Upper lobe of right lung (tissue), 1 donor: ENCODE measurements at places on chromosomes 1 and 21. TPM values are rescaled to one million over a fixed set of nuclear protein-coding genes. Genes with fewer than 3 reads are reported as not detected.

DNA sequence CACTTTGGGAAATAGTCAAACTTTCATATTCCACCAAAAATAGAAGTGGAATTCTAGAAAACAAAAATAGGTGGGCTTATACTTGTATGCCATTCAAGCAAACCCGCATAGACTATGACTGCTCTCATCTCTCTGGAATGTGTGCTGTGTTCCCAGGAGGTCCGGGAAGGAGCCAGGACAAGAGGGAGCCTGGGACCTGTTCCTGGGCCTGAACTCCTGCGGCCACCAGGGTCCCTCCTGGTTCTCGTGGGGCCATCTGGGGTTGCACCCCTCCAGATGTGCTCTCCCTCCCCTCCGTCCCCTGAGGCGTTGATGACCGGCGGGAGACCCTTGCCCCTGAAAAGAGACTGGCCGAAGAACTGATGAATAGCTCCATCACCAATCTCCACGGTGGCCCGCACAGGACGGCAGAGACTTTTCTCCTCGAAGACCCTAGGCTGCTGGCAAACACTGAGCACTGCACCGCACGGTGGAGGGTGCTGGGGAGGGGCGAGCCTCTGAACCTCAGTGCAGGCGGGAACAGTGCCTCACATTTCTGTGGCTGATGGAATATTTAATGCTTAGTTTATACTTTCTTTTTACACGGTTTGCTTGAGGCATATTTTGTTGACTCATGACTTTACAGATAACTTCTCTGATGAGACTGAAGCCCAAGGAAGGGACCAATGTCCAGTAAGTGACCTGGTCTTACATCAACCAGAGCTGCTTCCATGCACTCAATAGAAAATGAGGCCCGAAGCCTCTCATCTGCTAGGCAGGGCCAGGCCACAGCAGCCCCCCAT, 9.6 kb upstream of the ADARB1 start:
- DNase-seq, result no peak

Gene FAM163A
- not detected for total RNA-seq

DNA sequence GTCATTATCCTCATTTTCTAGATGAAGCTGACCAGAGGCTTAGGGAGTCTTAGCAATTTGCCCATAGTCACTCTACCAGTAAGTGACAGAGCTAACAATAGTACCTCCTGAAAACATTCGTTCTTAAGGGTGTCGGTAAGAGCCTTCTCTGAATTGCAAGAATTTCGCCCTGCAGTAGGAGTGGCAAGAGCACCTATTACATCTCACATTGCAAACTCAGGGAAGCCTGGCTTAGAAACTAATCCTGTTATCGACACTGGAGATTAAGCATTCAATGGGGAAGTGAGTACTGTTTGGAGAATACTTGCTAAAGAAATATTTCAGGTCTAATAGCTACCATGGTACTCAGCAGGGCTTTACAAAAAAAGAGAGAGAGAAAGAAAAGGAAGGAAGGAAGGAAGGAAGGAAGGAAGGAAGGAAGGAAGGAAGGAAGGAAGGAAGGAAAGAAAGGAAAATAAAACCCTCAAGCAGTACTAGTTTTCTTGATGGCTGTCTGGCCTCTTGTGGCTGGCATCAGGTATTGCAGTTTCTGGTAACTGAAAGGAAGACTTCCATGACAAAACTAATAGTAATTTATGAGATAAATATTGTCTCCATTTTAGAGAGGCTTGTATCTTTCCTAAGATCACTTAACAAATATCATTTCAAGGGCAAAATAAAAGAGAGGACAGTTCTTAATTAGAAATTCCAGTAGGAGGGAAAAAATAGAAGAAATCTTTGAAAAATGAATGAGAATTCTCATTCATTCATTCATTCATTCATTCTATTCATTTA, 10.4 kb downstream of the C1orf226 start:
- no peak for DNase-seq

DNA sequence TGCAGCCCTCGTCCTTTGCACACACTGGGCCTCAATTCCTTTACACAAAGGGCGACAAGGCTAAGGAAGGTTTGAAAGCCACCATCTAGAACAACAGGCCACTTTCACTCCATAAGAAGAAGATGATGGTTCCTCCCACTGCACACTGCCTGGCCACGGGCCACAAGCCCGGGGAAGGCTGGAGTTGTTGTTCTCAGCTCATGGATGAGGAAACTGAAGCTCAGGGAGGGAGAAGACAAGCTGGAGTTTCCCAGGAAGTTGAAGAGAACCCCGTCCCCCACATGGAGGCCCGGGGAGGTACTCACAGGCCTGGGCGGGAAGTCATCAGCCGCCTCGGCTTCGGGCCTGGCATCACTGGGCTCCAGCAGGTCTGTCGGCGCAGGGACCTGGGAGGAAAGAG, 24.6 kb upstream of the DDOST start:
- DNase-seq, result no peak

DNA sequence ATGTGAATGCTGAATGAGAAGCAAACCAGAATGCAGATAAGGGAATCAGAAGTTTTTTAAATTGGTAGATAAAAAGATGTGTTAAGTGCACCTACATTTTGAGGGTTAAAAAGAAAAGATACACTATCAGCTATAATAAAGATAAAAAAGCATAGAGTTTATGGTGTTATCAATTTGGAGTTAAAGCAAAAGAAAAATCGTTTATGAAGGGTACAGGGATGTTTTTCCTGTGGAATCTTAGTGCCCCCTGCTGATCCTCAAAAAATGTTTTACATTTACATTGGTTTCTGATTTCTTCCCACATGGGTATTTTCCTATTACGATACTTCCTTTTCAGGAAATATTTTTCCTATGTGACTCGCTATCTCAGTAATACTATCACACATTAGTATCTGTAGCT, 293.5 kb downstream of the MRPL39 start:
- DNase-seq, result no peak

Gene CBS
- total RNA-seq, result 69.0 TPM

- no peak for DNase-seq
These were observed 161.6 kb downstream of the LRRC40 start for GRCh38 chr1:70043804-70044203.

- DNase-seq, result no peak
These were observed 39.7 kb upstream of the LYST start for GRCh38 chr1:235906436-235906835.

- DNase-seq, result no peak
These were observed 12.3 kb upstream of the CDCP2 start for GRCh38 chr1:54165146-54165545.

GRCh38 chr1:150061632-150062101, 5.9 kb upstream of the VPS45 start:
- no peak for DNase-seq

- DNase-seq, result no peak
These were observed 8.0 kb downstream of the CHODL start for GRCh38 chr21:18252680-18253079.

Gene ILDR2
- 0.98 TPM for total RNA-seq

DNA sequence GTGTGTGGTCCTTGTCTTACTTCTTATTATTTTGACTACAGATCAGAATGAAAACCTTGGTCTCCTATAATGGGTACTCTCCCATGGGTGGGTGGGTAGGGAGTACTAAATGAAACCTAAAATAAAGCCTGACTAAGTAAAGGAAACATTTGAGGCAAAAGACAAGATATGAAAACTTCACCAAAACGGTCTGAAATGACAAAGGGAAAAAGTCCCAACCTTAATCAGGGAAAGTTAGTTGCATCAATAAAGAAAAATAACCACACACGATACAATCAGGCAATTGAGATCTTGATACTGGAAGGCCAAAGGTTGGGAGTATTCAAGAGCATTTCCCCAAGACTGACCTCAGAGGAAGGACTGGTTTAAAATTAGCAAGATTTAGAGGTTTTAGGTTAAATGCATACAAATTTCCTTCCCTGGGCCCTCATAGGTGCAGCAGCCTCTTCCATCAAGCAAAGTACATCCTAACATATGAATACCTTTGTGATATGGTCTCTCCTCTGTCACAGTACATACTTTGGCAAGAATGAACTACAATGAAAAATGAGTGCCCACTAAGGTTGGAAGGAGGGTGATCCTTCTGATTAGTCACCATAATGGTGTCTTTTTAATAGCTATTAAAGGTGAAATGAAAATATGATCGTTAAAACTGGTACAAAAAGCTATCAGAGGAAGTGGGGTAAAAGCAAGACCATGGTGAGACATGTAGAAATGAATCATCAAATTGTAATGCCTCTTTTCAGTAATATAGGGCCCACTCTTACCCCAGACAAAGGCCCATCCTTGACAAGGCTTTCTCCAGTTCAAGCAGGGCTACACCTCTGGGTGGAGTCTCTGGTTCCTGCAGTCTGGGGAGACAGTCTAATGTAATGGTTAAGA, 15.3 kb upstream of the TNFSF4 start:
- no peak for DNase-seq

Gene PTPN22
- total RNA-seq, result 12.2 TPM
